ENCODE measurements at places on chromosomes 6 and 20.

DNA sequence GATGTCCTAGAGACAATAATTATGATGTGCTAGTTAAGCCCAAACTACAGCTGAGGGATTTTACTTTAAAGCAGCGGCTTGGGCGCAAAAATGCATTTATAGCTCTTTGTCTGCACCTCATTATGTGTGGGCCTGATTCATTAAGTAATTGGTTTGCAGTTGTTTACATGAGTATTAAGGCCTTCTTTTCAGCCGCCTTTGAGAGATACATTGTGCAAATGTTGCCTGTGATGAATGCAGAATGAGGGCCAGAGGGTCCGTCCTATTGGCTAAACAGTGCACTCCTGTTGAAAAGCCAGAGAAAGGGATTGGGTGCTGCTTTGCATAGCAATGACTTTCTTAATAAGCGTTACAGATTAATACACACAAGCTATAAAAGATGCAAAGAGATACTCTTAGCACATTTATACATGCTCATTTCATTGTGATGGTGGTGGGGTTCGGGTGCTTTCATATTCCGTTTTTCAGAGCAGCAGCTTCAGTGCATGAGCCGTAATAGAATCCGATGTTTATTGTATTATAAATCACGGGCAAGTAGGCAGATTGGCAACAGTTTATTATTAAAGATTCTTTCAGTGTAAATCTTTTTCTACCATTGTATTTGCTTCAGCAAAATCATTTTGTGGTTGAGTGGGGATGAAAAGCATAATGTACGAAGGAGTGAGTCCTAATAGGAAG lies 68.2 kb upstream of the XRN2 start:
- DNase-seq: no peak

- DNase-seq: no peak
Measured at GRCh38 chr6:14283600-14284235, 166.1 kb downstream of the CD83 start.

DNA sequence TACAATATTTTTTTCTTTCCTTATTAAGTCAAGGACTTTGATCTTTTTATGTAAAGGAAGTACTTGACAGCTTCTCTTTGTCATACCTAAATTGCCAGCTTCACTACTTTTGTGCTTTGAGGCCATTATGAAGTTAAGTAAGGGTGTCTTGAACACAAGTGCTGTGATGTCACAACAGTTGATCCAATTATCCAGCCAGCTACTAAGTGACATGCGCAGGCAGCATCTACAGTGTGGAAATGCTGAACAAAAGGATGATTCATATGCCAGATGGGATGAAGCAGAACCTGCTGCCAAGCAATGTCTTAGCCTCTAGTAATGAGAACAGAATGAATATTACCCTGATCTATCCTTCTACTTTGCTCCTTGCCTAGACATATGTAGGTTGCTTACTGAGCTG lies 68.3 kb upstream of the TMEM244 start:
- DNase-seq: no peak

- no peak for DNase-seq
Measured at GRCh38 chr6:144758602-144759001, 473.5 kb downstream of the UTRN start.

GRCh38 chr20:34506480-34506879 lies 9.7 kb upstream of the DYNLRB1 start:
- DNase-seq: no peak

- DNase-seq: no peak
Measured at GRCh38 chr6:88166493-88167351, 575 bp upstream of the CNR1 start.

- DNase-seq: no peak
Measured at GRCh38 chr20:56285496-56285895, 37.0 kb downstream of the MC3R start.

DNA sequence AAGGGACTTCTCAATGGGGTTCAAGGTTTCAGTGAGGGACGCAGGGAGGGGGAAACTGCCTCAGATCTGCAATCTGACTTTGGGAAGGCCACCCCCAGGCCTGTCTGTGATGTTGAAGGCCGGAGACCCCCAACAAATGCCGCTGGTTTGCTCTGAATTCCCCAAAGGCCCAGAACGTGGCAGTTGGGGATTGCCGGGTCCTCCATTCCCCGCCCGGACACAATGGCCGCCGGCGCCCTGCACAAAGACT lies 326 bp upstream of the BCL2L1 start:
- no peak for DNase-seq

- DNase-seq: no peak
Measured at GRCh38 chr6:1290805-1291204, 21.1 kb upstream of the FOXQ1 start.

DNA sequence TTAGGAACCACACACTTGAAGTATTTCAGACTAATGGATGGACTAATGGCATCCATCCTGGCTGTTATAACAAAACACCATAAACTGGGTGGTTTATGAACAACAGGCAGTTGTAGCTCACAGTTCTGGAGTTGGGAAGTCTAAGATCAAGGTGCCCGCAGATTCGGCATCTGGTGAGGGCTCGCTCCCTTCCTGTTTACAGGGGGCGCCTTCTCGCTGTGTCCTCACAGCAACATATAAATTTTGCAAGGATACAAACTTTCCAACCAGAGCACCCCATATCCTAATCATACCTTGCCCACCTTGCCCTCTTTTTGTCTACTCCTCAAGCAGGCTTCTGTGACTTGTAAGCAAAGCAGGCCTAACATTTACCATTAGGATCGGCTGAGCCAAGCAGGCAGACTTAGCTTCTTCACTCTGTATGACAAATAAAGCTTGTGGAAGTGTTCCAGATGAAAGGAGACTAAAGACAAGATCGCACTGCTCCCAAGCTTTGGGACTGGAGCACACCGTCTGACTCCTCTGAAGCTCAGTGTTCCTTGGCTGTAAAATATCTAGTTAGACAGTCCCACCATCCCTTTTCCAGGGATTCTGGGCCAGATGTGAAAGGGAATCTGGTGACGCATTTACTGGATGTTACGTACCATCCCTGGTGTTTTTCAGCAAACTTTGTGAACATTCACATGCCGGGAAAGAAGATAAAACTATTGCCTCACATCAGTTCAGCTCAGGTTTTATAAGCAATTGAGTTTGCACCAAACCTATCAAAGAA lies 34.9 kb downstream of the GFOD1 start:
- no peak for DNase-seq

DNA sequence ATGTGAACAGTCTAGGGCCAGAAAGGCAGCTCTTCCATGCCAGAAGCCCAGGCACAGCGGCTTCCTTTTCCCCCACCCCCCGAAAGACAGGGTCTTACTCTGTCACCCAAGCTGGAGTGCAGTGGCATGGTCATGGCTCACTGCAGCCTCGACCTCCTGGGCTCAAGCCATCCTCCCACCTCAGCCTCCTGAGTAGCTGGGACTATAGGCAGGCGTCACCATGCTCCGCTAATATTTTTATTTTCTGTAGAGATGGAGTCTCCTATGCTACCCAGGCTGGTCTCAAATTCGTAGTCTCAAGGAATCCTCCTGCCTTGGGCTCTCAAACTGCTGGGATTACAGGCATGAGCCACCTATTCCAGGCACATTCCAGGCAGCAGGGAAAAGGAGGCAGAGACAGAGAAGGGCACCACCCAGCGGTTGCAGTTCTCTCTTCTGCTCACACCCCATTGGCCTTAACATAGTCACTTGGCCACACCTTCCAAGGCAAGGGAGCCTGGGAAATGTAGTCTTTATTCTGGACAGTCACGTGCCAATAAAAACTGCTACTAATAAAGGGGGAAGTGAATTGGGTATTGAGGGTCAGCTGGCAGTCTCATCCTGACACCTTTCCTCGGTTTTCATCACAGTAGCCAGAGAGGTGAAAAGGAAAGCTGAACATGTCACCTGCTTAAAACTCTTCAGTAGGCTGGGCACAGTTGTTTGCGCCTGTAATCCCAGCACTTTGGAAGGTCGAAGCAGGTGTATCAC lies 205.9 kb downstream of the ZMYND8 start:
- no peak for DNase-seq

Measured in T-helper 22 cell (primary cell).